ENCODE measurements at places on chromosomes 6 and 20.

GRCh38 chr20:63766695-63767426 lies 27.3 kb downstream of the SLC2A4RG start:
- DNase-seq: no peak

GRCh38 chr6:31620586-31621319 lies at the start of gene PRRC2A:
Gene PRRC2A, plus strand, starts transcription at chr6:31620715. Its CDS starts 2,075 bp downstream, at chr6:31622790.
- DNase-seq: no peak

DNA sequence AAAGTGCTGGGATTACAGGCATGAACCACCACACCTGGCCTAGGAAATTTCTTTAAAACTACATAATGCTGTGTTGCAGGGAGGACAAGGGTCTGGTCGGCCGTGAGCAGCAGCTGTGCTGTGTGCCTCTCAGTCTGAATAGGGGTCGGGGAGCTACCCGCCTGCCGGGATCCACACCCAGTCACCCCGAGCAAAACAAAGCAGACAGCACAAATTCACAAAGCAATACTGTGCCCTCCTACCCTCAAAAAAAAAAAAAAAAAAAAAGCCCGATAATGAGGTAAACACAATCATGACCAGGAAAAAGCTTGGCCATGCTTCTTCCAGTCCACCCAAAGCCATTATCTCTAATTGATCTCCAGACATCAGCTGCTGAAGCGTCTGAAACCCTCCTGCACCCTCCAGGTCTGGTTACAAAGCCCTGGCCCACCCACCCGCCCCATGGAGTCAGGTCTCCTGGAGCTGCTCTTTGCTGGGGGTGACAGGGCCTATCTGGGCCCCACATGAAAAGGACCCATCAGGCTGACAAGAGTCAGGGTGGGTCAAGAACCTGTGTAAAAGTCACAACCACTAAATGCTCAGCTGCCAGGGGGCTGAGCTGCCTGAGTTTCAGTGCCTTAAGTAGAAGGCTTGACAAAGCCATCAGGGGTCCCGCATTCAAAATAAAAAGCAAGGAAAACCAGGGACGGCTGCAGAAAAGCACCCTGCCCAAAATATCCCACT lies 88.2 kb downstream of the NOL4L start:
- DNase-seq: no peak

GRCh38 chr6:53734473-53735299 lies 60.1 kb upstream of the LRRC1 start:
- DNase-seq: peak; percentile 79

DNA sequence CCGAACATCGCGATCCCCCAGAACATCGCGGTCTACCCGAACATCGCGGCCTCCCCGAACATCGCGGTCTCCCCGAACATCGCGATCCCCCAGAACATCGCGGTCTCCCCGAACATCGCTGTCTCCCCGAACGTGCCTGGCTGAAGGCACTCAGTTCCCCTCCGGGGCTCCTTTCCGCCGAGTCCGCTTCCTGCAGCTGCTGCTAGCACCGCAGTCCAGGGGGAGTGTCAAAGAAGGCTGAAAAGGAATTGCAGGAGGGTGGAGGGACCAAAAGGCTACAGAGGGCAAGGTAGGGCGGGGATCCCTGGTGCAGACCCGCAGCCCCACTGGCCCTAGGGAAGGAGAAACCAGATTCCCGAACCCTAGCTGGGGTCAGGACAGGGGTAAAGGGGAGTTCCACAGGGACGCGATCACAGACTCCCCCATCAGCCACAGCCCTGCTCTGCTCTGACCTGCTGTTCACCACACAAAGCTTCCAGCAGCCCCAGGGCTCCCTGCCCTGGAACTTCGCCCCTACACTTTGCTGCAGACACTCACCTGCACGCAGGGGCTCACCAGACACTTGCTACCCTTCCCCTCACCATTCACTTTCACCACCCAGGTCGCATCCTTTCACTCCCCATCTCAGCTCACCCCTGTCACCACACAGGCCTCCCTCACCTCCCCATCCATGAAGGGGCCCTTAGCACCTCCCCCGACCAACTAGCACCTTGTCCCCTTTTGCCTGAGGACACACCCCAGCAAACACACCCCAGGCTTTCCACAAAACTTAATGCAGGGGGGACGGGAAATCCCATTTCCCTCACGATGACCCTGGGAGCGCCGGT lies 1.7 kb downstream of the ULBP1 start:
- DNase-seq: no peak

GRCh38 chr6:81834141-81834681 lies 81.7 kb upstream of the TENT5A start:
- DNase-seq: no peak

GRCh38 chr6:111215131-111215530 lies 127.8 kb downstream of the SLC16A10 start:
- no peak for DNase-seq

DNA sequence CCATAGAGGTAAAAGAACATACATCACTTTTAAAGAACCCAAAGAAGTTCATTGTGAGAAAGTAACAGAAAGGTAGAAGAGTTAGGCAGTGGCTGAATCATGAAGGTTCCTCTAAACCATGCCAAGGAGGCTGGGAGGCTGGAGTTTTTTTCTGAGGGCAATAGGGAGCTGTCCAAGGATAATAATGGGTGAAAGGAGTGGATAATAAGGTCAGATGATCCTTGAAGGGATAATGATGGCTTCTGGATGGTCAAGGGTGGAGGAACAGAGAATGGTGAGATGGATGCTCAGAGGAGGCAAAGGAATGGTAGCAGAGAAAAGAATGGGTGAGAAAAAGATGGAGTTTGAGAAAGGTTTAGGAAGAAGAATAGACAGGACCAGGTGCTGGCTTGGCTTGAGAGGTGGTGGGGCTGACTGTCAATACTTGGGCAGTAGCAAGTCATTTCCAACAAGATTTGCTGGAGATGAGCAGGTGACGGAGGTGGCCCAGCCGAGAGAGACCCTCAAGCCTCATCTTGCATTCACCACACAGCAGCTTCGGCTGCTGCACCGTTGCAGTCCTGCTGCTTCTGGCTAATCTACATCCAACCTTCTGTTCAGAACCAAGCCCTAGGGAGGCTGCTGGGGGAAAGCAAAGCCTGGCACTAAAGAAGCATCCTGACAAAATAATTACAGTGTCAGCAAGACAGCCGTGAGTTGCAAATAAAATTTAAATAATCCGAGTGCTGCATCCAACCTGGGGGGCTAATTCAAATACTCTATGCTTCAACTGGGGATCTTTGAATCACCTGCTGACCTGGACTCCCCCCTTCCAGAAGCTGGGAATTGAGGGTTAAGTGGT lies 131.2 kb upstream of the KCNG1 start:
- no peak for DNase-seq

- DNase-seq: no peak
Observed at GRCh38 chr6:87645080-87645479, 55.1 kb downstream of the ORC3 start.

DNA sequence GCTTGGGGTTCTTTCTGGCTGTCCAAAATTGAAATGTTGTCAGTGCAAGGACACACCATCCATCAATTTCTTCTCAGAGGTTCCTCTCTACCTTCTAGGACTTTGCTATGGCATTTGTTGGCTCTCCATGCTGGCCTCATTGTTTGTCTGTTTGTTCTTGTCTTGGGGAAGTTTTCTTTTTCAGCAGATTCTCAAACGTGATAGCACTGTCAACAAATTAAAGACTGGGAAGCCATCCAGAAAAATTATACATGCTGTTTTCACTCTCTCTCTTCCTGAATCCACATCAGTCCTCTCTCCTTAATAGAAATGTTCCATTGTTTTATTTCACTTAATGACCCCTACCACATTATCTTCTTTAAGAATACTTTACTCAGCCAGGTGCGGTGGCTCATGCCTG lies 130.4 kb downstream of the PCSK2 start:
- DNase-seq: no peak

DNA sequence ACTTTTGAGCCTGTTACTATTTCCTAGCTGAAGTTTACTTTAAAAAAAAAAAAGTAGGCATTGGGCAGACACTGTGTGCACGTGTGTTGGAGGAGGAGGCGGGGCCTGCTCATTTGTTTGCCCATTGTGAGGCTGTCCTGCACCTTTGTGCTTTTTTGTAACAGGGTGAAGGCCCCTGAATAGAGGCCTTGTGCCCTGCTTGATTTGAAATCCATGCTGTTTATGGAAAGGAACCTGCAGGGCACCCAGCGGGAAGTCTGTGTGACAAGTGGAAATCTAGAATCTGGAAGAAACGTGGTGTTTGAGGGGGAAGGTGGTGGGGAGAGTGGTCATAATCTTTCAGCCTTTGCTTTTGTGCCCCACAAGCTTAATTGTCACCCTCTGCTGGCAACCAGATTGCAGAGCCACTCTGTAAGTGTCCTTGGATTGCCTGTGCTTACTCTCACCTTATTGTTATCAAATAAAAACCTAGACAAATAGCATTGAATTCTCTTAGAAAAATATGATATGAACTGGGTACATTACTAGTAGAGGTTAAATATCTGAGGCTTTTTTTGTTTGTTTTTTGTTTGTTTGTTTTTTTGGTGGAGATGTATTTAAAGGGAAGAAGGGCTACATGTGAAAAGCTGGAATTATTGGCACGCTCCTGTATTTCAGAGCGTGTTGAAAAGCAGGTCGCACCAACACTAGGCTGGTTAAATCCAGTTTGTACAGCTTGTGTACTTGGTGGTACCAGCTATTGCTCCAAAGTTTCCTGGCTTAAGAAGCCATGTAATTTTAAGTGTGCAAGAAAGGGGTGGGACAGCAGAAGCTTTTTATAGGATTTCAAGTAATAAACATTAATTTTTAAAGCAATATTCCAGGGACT lies 156.3 kb downstream of the ARID1B start:
- no peak for DNase-seq
